ENCODE measurements at places on chromosomes 16 and 17. TPM values are rescaled to one million over a fixed set of nuclear protein-coding genes. Genes with fewer than 3 reads are reported as not detected.

Gene BRIP1
- 18.3 TPM for total RNA-seq

Gene CES5A
- not detected for total RNA-seq

Gene CRHR1
- total RNA-seq = 0.52 TPM

Gene CMTR2
- 15.5 TPM for total RNA-seq

Gene FGF11
- 14.1 TPM for total RNA-seq

Gene TBC1D3C
- total RNA-seq = not detected

Gene TNP2
- total RNA-seq = not detected

Gene CD2BP2
- total RNA-seq = 90.1 TPM

Gene SOX15
- total RNA-seq = 7.7 TPM

Gene PHF23
- total RNA-seq = 110 TPM

Gene CFAP52
- total RNA-seq = not detected

Gene TBC1D3E
- not detected for total RNA-seq

Gene RHBDF1
- total RNA-seq = 34.6 TPM

Gene ACAP1
- 15.5 TPM for total RNA-seq

Gene TBC1D3
- not detected for total RNA-seq

Gene IRF8
- not detected for total RNA-seq

Gene CFAP97D1
- not detected for total RNA-seq

Gene CMIP
- 48.2 TPM for total RNA-seq

Gene RTN4RL1
- total RNA-seq = 0.18 TPM

Gene DYNLRB2
- total RNA-seq = not detected

Gene CPHXL
- not detected for total RNA-seq

Gene PPM1D
- total RNA-seq = 19.9 TPM

Gene ACE
- 4.8 TPM for total RNA-seq

Gene PYCARD
- total RNA-seq = 37.5 TPM

Gene KRT33A
- not detected for total RNA-seq

Gene AIPL1
- total RNA-seq = 0.57 TPM

Gene SLC5A10
- not detected for total RNA-seq

Gene NDRG4
- total RNA-seq = 17.0 TPM

Gene IKZF3
- 0.31 TPM for total RNA-seq

Gene NPIPA3
- 1.3 TPM for total RNA-seq

Gene COPRS
- total RNA-seq = 42.6 TPM

Gene STX1B
- total RNA-seq = 11.0 TPM

Gene KRTAP9-4
- not detected for total RNA-seq

Gene RHBDL3
- total RNA-seq = 12.5 TPM

Gene RAD51D
- total RNA-seq = 14.0 TPM

Gene PABPN1L
- total RNA-seq = not detected

Gene KRT12
- total RNA-seq = not detected

Gene KRTAP2-3
- total RNA-seq = not detected

Gene IL4R
- 28.6 TPM for total RNA-seq

Gene ADAP2
- total RNA-seq = 1.2 TPM

Gene ZNF263
- total RNA-seq = 35.7 TPM

Gene SAMD14
- 4.8 TPM for total RNA-seq

Gene KRTAP4-4
- total RNA-seq = not detected

Data from H9 (cell line).